ENCODE measurements at places on chromosomes 2 and 18. TPM values are rescaled to one million over a fixed set of nuclear protein-coding genes. Genes with fewer than 3 reads are reported as not detected.

DNA sequence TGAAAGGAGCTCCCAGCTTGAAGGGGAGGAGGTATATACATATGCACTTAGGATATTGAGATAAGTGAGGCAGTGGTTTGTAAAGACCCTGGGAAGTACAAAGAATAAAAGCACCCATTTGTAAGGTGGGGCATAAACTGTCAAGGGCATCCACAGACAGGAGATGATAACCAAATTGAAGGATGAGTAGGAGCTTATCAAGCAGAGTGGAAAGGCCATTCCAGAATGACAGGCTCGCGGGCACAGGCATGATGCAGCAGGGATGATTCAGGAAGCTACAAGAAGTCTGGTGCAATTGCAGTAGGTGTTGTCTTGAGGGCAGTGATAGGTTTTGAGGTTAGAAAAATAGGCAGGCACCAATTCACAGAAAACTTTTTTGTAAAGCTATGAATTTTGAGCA is 504.8 kb downstream of the PIK3C3 start:
- no peak for DNase-seq

- no peak for DNase-seq
Observed at GRCh38 chr2:119760237-119760955, 674 bp downstream of the PTPN4 start.

- no peak for DNase-seq
Observed at GRCh38 chr2:10084223-10084865, 4.1 kb upstream of the CYS1 start.

GRCh38 chr2:39194686-39195085 is 49.1 kb downstream of the CDKL4 start:
- DNase-seq: no peak

The RAD51AP2 gene
- not detected for total RNA-seq

The QPCT gene
- total RNA-seq: not detected

All from Peyer's patch (tissue), 4 donors.